GM23248 (cell line): ENCODE measurements at places on chromosomes 1 and 21.
A peak's percentile ranks its signal among the peaks of the same experiment; 100 is the strongest.

DNA sequence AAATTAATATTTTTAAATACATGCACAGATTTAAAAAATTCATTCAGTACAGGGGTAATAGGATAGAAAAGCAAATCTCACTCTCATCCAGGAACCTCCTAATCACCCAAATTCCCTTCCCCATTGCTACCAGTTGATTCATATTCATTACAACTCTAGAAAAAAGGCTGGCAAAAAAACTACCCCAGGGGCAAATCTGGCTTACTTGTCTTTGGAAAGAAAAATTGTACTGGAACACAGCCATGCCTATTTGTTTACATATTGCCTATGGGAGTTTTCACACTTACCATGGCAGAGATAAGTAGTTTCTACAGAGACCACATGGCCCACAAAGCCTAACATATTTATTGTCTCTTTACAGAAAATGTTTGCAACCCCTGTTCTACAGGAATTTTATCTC lies 8.9 kb upstream of the RBM34 start:
- DNase-seq: no peak

DNA sequence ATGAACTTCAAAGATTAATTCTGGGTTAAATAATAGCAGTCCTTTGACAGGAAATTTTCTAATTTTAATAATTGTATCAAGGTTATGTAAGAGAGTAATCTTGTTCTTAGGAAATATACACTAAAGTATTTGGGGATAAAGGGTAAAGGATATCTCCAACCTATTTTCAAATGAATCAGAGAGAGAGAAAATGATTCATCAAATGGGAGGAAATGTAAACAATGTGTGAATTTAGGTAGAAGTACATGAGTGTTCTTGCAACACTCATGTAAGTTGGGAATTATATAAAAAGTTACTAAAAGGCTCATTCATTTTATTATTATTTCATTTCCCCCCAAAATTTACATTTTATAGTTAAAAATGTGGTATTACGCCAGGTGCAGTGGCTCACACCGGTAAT lies 20.4 kb upstream of the SIM2 start:
- DNase-seq: no peak

DNA sequence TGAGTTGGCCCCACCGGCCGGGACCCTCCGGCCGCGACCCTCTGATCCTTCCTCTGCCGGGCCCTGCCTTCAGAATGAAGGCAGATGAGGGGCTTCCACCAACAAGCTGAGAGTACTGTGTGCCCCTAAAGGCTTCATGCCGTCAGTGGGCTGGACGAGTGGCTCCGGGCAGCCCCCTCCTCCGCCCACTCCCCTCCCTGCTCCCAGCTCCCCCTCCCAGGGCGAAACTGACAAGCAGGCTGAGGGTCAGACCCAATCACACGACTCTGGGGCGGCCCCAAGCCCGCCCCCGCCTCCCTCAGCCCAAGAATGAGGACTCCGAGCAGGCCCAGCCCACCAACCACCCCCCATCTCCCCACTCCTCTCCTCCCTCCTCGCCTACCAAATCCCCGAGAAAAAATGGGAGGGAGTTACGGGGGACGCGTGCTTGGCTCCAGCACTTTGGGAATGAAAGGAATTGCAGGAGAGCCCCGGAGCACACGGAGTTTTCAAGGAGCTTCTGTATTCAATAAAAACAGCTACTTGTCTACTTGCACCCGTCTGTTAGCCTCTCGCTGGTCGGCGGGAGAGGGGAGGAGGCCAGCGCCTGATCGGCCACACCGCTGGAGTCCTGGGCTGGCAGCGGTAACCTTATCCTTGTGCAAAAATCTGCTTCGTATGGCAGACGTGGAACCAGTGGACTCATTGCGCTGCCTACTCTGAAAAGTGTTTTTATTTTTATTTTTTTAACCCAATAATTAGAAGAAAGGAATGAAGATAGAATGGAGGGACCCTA lies at the start of gene COL11A1:
TSS of gene COL11A1 (minus strand) at position 147 of the 775 bp plus-strand sequence. CDS start 344 bp downstream, outside the sequence.
- no peak for DNase-seq

- DNase-seq: peak; percentile 72
These were observed 234.5 kb upstream of the NEGR1 start for GRCh38 chr1:72516826-72517225.

DNA sequence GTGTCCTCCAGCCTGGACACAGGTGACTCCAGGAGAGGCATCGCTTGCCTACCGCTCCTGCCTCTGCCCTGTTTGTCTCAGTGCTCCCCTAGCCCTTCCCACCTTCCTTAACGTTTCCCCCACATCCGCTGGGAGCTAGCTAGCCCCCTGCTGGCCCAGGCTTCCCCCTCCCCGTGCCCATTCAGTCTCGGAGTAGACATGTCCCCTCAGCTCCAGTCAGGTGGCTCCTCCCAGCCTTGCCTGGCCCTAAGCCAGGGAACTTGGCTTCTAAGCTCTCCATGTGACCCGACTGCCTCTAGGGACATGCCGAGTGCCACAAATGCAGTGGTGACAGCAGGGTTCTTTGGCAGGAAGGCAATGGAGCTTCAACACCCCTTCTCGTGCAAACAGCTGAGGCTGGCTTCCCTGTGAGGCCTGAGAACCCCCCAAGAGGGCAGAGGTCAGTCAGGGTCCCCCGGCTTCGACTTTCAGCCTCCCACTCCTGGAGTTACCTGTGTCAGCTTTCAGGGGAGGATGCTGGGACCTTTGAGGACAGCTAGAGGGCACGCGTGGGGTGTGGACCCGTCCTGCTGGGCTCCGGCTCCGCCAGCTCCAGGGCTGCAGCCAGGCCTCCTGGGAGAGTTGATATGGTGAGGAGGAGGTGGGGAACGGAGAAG lies 16.2 kb downstream of the DRAXIN start:
- DNase-seq: no peak

- peak; percentile 26 for DNase-seq
These were observed 46.6 kb downstream of the RGS7 start for GRCh38 chr1:241310451-241310850.

DNA sequence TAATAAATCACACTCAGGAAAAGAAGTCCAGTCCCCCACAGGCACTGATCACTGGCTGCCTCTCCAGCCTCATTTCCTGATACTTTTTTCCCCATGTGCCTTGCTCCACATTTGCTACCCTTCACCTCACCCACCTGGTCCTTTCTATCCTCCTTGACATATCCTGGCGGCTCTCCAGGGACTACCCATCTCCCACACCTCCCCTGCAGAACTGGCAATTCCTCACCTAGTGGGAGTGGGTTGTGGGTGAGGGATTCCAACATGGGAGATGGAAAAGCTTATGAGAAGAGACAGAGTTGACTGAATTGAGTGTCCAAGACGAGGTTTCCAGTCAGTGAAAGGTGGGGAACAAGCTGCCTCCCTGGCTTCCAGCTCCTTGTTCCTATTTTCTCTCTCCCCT lies 69.6 kb downstream of the FCRL5 start:
- no peak for DNase-seq

GRCh38 chr1:48200166-48200900 lies 22.2 kb upstream of the SLC5A9 start:
- no peak for DNase-seq

GRCh38 chr1:164605254-164606091 lies 46.5 kb downstream of the PBX1 start:
- DNase-seq: no peak

DNA sequence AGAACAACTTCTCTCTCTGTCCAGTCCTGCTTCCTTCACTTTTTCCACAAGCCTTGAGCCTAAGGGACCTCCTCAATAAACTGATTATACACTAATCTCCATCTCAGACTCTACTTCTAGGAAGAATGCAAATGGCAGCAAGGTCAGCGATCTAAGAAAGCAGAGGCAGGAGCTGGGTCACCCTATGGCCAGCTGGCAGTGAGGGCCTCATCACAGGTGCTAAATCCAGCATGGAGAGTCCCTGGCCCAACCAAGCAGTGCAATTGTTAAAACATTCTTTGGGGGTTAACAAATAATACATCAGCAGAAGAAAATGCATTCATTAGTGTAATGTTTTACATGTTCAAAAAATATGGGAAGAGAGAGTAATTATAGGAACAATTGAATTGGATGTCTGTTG lies 416.0 kb downstream of the SIPA1L2 start:
- no peak for DNase-seq
